ENCODE measurements at places on chromosomes 6 and 20. TPM values are rescaled to one million over a fixed set of nuclear protein-coding genes. Genes with fewer than 3 reads are reported as not detected.

The TAAR1 gene
- total RNA-seq = not detected

The F13A1 gene
- total RNA-seq = 10.4 TPM

The SLC32A1 gene
- total RNA-seq = 34.4 TPM

The BMP6 gene
- 5.1 TPM for total RNA-seq

The CGA gene
- total RNA-seq = not detected

The CDH26 gene
- 0.69 TPM for total RNA-seq

Data from diencephalon (tissue), 1 donor.